Fibroblast of skin of right quadriceps (primary cell): ENCODE measurements at places on chromosomes 5 and 9.

DNA sequence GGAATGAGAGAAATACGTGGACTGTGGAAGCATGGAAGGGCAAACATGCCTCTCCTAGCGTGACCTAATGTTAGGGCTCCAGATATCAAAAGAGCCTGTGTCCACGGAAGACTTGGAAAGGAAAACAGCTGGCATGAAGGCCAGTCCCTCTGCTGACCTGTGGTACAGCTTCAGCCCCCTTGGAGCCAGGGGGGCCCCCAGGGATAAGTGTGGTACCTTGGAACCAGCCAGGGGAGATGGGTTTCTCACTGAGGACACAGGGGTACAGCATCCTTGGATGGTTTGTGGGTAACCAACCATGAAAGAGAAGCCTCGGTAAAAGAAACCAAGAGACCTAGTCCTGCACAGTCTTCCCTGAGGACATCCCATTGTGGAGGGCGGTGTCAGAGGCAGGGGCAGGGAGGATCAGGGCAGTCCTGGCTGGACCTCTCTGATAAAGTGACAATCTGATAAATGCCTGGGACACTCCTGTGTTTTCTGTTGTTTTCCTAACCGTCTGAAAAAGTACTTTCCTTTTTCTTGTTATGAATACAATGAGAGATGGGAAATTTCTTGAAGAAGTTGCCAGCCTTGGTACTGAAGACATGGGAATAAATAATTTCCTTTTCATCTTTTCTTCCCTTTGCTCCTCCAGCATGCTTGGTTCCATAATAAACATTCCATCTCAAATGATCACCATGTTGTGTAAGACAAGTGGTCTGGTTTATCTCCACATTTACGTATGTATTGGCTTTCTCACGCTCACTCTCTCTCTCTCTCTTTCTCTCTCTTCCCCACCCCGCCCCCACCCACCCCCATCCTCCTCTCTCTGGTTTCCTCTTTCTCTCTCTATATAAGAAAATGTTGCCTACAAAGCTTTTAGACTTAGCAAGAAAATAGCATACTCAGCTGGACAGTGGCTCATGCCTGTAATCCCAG is 102.1 kb downstream of the SUSD1 start:
- DNase-seq, result peak; percentile 96

GRCh38 chr5:147519380-147519779 is 9.5 kb upstream of the DPYSL3 start:
- DNase-seq, result no peak

DNA sequence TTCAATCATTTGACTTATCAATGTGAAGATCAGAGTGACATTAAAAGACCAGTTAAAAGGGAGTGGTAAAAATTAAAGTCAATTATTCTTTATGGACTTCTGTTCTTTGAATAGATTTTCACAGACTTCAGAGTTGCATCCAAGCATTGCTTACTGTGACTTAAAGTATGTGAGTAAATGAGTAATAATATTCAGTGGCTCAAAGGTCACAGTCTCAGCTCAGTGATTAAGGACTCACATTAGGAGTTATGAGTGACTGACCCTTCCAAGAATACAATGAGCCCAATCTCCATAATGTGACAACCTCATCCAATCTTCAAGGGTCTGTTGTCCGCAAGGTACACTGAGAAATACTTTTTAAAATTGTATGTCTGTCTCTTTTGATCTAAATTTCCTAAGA is 811.2 kb downstream of the BRINP1 start:
- DNase-seq, result no peak

DNA sequence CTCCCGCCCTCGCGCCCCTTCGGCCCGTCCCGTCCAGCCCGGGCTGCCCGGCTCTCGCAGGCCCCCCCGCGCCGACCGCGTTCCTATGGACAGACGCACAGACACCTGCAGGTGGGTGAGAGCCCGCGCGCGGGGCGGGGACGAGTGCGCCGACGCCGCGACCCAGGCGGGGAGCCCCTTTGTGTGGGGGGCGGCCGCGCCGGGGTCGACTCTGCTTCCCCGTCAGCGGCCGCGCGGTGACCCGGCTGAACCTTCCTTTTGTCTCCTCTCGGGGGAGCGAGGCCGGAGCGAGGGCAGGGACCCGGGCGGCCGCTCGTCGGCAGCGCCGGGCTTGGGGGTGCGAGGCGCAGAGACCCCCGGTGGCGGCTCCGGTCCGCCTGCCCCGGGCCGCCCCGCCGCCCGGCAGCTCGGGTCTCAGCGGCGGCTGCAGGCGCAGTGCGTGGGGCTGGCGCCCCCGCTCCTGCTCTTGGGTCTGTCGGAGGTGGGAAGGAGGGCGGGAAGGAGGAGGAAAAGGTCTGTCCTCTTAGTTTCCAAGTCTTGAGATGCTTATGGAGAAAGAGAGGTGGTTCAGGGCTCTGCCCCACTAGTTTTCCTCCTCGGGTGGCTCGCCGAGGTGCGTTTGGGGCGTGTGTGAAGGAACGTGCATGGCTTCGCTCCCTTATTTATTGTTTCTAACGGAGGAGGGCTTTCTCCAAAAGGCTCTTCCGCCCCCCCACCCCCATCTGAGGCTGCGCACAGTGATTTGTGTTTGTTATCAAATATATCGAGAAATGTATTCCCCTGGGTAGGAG is 576 bp downstream of the KIAA1958 start:
- peak; percentile 58 for DNase-seq

- no peak for DNase-seq
Measured at GRCh38 chr5:74391410-74391809, 249.1 kb downstream of the ENC1 start.

GRCh38 chr5:144130306-144130705 is 40.2 kb downstream of the YIPF5 start:
- DNase-seq, result no peak
